ENCODE measurements at places on chromosomes 16 and 17. TPM values are rescaled to one million over a fixed set of nuclear protein-coding genes. Genes with fewer than 3 reads are reported as not detected.

DNA sequence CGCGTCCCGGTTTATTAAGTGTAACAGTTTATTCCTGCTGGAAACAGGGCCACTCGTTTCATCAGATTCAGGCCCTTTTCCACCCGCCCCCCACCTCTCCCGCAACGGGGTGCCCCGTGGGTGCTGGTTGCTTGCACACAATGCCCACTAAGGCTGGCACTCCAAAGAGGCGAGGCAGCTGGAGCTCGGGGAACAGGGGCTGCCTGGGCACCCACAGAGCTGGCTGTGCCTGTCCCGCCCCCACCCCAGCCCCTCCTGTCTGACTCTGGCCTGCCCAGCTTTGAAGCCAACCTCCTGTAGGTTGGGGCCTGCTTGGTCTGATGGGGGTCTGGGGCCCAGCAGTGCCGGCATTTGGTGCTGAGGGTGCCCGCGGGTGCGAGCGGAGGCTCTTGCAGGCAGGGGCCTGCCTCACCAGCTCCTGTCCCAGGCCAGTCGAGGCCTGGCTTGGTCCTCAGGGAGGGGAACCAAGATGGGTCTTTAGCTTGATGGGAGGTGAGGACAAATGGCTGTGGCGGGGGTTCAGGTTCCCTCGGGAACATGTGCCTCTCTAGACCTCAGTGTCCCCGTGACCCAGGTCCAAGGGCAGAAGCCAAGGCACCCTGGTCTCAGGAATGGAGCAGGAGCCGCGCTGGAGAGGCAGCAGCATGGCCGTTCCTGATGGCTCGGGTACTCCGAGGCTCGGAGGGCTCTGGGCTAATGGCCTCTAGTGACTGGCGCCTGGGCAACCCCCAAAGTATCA, 20.1 kb downstream of the MYBBP1A start:
- no peak for DNase-seq

DNA sequence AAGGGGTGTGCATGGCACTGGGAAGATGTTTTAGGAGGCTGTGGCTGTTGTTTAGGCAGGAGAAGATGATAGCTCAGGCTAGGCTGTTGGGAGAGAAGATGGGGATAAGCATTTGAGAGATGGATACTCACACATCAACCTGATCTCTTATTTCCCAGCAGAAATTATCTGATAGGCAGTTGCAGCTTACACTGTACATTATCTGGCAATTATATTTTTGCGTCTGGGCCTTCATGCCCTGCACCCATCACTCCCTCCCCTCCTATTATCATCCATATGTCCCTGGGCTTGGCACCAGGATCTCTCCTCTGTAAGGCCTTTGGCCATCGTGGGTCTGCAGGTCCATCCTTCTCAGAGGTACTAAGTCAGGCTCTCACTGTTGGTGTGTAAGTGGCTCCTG, 401.0 kb upstream of the EEF2KMT start:
- DNase-seq: no peak

- DNase-seq: no peak
These were observed 2.2 kb upstream of the LPCAT2 start for GRCh38 chr16:55506708-55507107.

- no peak for DNase-seq
These were observed 15.2 kb downstream of the PIEZO1 start for GRCh38 chr16:88769617-88770460.

SSTR5 gene
- polyA plus RNA-seq: not detected

DNA sequence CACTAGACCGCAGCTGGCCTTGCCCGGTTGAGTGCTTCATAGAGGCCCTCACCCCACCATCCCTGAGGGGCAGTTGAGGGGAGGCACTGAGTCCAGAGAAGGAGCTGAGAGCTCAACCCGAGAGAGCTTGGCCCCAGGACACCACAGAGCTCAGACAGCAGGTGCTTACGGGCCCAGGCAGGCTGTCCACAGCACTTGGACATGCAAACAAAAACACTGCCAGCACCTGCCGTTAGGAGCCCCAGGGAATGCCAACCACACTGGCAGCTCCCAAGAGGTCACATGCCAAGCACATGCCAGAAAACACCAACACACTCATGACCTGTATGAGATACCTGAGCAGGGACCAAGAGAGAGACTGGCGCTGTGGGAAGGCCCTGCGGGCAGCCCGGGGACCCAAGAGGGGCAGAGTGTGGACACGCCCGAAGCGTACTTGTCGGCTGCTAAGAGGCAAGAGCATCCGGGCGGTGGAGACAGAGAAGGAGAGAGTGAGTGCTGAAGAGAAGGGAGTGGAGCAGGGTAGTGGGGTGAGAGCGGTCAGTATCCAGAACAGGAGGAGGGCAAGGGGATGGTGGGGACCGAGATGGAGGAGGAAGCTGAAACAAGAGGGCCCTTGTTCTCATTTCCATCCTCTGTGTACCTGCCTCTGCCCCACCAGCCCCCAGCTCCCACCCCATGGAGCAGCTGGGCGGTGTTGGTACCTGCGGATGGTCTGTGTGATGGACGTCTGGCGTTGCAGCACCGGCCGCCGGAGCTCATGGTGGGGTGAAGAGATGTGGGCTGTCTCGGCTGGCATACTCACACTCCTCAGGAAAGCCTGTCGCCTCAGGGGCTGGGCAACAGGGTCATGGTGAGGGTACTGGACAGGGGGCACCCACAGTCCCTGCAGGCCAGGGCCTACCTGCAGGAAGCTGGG, 8.2 kb downstream of the RHBDF1 start:
- peak; percentile 12 for DNase-seq

TRAPPC2L gene
- 53.8 TPM for polyA plus RNA-seq

- DNase-seq: peak; percentile 39
These were observed 2.6 kb downstream of the GPR179 start for GRCh38 chr17:38341035-38341721.

TEKT1 gene
- polyA plus RNA-seq: 0.43 TPM

DNA sequence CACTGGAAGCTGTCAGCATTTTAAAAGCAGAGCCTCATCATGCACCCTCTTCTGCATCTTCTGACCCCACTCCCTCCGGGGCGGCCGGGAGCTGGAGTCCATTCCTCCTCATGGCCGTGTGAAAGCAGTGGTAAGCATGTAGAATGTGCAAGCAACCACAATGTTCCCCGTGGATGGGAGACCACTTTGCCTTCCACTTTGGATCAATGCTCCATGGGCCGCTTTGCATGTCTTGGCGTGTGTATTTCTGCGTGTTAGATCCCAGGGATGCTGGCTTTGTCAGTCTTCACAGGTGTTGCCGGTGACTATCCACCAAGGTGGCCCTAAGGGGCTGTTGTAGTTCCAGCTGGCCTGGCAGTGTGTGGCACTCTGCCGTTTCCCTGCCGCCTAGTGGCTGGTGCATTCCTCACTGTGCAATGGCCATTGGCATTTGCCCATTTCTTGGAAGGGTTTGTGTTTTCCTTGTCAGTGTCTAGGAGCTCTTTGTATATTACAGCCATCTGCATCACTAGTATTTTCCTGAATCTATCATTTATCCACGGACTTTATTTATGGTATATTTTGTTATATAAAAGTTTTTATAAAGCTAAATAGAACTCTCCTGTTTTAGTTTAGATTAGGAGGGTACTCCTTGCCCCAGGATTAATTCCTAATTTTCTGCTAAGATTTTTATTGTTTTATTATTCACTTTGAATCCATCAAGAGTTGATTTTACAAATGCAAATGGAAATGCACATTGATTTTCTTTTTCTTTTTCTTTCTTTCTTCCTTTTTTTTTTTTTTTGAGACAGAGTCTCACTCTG, 5.8 kb upstream of the ALDH3A1 start:
- no peak for DNase-seq

DNA sequence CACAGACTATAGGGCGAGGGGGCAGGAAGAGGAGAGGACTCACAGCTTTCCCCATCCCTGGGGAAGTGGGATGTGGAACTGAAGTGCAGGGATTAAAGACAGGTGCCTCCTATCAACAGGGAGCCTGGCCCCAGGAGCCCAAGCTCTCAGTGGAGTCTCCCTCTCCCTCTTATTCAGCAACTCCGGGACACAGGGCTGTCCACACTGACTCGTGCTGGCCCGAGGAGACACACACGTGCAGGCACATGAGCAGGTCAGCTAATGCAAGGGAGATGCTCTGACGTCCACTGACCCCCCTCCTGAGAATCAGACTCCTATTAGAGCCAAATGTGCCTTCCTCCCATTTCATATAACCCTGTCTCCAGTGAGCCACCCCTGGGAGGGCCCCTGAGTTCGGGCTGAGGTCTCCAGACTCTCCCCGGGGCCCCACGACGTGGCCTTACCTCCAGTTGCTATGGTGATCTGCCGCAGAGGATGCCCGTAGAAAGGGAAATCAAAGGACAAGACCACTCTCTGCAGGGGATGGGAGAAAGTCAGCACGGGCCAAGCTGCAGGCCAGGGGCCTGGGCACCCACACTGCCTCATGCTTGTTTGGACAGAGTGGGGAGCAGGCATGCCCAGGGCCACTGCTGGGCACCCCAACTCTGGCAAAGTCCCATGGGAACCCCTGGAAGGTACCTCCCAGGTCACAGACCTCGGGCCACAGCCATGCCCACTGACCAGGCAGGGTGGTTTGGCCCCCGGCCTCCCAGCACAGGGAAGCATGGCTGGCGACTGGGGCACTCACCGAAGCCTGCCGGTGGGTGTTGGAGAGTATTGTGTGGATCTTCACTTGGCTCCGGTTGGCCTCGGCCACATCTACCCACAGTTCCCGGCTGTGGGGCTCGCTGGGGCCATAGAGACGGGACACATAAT, 42.7 kb downstream of the PLXDC1 start:
- DNase-seq: no peak

- DNase-seq: no peak
These were observed 74.1 kb upstream of the NKD1 start for GRCh38 chr16:50474138-50474537.

BEAN1 gene
- polyA plus RNA-seq: 0.96 TPM

GRCh38 chr17:4636474-4637100, 4.9 kb downstream of the ALOX15 start:
- no peak for DNase-seq

SLFN14 gene
- polyA plus RNA-seq: 0.12 TPM

TLE7 gene
- not detected for polyA plus RNA-seq

DNA sequence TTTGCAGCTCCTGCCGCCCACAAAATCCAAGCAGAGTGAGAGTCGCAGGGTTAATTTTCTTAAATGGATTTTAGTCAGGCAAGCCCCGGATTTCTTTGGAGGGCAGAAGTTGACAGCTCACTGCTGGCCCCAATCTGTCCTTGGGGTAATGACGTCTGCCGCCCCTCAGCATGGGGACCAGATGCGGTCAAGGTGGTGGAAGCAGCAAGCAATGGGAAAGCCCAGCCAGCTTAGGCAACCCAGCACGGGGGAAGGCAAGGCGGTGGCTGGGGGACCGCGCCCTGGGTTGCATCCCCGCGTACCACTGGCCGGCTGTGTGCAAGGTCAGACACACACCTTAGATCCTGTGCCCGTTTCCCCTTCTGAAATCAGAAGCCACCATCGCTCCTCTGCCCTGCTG, 321.7 kb downstream of the C16orf95 start:
- DNase-seq: no peak

GRCh38 chr16:48053418-48053745, 102.4 kb downstream of the ABCC12 start:
- no peak for DNase-seq

DNA sequence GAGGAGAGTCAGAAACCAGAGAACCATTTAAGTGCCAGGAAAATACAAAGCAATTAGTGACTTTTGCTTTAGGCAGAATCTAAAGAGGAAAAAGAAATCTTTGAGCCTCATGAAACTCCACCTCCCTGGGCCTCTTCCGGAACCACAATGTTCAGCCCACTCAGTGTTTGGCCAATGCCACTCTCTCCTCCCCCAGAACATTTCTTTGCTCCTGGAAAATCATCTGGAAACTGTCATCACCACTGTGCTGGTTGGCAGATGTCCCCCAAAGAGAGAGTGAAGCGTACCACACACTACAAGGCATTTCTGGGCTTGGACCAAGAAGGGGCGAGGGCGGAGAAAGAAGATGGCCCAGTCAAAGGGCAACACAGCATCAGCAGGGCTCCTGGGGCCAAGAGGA, 7.1 kb upstream of the SOX9 start:
- no peak for DNase-seq

- no peak for DNase-seq
These were observed 76.7 kb downstream of the C16orf95 start for GRCh38 chr16:87240211-87241136.

DNA sequence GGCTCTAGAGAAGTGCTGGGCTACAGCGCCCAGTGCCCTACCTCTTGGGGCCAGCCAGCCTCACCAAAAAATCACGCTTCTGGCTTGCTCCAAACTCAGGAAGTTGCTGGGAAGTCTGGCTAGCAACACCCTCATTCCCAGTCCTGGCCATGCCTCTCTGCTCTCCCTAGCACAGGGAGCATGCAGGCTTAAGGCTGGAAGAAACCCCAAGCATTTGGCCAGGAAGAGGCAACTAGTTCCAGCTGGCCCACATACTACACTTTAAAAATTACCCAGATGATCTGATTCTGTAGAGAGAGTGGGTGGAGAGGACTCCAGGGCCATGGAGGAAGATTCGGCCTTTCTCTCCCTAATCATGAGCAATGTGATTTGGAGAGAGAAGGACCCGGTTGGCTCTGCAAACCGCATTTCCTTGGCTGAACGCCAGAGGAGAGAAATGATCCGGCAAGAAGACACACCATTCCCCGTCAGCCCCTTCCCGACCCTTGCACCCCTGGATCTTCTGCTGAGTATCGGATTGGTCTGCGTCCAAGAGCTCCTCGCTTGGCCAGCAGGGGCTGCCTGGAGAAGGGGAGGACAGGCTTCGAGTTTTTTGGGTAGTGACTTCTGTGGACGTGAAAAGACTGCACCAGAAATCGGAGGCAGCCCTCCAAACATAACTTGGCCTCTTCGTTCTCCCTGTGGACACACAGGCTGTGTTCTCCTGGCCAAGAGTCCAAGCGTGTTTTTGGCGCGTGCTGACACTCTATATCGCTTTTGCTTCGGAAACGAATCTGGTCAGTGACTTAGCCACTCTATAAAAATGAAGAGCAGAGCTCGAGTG, 406.3 kb downstream of the WWOX start:
- peak; percentile 99 for DNase-seq

DNA sequence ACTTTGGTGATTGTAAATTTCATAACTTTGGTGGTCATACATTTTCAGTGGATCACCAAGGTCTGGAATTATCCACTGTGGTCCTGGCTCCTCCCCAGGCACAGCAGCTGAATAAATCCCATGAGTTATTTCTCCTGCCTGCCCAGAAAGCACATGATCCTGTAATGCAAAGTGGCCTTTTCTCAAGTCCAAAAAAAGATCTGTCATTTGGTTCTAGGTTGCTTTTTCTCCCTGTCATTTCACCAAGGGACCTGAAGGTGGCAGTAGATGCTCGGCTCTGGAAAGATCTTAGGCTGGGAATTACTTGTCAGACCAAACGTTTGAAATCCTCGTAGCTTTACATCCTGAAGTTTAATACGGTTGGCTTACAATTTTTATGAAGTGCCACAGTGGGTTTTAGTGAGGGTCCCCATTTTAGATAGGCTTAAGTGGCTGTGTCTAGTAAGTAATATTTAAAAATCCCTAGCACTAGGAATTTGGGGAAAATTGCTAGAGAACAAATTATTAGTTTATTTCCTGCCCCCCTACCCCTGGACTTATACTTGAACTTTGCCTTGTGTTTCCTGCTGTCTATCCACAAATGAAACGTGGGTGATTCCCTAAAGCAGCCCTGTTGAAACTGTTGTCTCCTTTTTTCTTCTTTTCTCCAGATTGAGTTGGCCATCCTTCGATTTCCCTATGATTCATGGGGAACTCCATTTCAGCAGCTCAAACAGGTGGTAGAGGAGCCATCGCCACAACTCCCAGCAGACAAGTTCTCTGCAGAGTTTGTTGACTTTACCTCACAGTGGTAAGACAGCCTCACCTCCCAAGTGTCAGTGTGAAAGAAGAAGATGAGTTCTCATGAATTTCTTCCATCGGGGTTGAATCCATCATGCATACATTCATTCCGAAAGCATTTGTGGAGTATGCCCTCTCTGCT, 111.7 kb downstream of the MAP2K6 start:
- DNase-seq: peak; percentile 83

SMIM36 gene
- not detected for polyA plus RNA-seq
